Myocyte (in vitro differentiated cells): ENCODE measurements at places on chromosomes 2 and 18. TPM values are rescaled to one million over a fixed set of nuclear protein-coding genes. Genes with fewer than 3 reads are reported as not detected.

The NDC80 gene
- 0.31 and 1.6 TPM in 2 replicates for total RNA-seq

The NRP2 gene
- 3.9 and 4.8 TPM in 2 replicates for total RNA-seq

DNA sequence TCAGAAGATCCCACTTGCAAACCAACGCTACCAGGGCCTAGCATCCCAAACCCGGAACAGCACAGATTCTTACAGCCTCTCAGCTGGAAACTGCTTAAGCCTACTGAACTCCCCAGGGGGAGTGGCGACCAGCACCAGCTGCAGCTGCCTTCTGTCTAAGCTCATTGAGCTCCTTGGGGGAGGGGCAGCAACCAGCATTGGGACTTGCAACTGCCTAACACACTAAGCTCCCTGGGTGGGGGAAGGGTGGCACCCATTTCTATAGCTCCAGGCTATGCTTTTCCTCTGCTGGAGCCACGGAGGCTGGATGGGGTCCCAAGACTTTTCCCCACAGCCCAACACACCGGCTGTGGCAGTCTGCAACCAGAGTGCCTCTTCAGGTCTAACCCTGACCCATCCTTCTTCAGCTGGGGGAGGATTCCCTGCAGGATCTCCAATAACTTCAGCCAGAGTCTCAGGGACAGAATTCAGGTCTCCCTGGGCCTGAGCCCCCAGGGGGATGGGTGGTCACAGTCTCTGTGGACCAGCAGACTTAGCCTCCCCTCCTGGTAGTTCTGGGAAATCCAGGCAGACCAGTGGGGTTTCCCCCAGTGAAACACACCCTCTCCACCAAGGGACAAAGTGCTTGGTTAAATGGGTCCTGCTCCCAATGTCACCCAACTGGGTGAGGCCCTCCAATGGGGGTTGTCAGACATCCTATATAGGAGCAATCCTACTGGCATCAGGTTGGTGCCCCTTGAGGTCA lies 45.9 kb upstream of the ITGA4 start:
- DNase-seq: peak; percentile 97

GRCh38 chr2:2836343-2837070 lies 505.4 kb upstream of the MYT1L start:
- DNase-seq: no peak

DNA sequence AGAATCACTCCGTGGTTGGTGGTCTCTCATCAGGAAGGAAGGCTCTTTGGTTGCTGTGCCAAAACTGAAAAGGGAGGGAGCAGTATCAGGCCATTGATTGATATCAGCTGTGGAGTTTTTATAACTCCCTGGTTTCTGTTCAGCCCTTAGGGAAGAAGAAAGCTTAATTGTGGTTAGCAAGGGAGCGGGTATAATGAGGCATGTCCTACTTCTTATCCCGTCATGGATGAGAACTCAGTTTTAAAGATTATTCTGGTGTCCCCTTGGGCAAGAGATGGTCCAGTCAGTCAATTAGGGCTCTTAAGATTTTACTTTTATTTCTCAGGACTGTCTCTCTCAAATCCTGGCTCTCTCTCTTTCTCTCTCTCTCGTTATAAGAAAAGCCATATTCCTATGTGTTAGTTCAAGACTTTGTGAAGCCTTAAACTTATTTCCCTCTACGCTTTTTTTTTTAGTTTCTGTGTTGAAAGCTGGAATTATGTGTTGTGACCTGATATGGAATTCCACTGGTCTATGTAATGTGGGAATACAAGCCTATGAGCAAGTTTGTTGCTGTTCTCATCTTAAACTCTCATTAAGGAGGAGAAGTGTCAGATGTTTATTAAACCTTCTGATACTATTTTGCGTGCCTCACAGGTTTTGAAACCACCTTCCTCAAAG lies 514.0 kb upstream of the CDH2 start:
- no peak for DNase-seq

DNA sequence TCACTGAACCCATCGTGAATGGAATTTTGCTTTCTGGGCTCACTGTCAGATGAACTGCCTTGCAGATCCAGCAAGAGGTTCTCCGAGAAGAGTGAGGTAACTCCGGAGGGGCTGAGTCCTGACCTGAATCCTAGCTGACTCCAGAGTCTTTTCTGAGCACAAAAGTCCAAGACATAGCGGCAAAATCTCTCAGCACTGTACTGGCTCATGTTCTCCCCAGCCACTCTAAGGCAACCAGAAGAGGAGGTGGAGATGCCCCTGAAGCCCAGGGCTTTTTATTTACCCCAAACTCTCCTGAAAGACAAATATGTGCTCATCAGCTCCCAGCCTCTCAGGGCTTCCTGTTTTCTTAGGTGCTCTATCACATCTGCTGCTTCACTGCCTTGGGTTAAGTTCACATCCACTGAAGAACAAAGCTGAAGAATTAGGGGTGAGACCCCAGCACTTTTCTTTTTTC lies 221.8 kb downstream of the MREG start:
- DNase-seq: no peak

DNA sequence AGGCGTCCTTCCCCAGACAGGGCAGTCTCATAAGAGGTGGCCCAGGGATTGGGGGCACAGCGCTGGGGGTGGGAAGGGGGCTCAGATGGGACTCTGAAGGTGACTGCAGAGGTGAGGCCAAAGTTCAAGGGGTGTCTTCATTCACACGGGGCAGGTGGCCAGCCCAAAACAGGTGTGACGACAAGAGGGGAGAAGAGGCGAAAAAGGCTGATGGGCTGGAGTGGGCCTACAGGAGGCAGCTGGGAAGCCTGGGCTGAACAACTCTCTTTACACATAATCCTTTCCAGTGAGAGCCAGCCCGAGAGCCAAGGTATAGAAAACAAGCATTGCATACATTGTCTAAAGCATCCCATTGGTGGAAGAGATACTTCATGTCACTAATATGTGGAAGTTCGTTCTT lies 130.9 kb upstream of the ASB18 start:
- no peak for DNase-seq
